ENCODE measurements at places on chromosomes 2 and 18. TPM values are rescaled to one million over a fixed set of nuclear protein-coding genes. Genes with fewer than 3 reads are reported as not detected.

The NGEF gene
- not detected for total RNA-seq

The FBXO11 gene
- total RNA-seq = 58.1 TPM

The CMPK2 gene
- total RNA-seq = 47.0 TPM

The POMC gene
- 3.0 TPM for total RNA-seq

The ZNF804A gene
- not detected for total RNA-seq

The NT5C1B gene
- not detected for total RNA-seq

The TUBA4B gene
- not detected for total RNA-seq

The ASPRV1 gene
- 1.3 TPM for total RNA-seq

The YES1 gene
- total RNA-seq = 11.6 TPM

The IL1A gene
- total RNA-seq = 0.73 TPM

The TUBB8B gene
- not detected for total RNA-seq

The UGT1A6 gene
- total RNA-seq = not detected

The DHRS9 gene
- not detected for total RNA-seq

The CDH2 gene
- total RNA-seq = 0.05 TPM

The ZC3H6 gene
- 9.2 TPM for total RNA-seq

The TET3 gene
- total RNA-seq = 20.2 TPM

The B4GALT6 gene
- 2.1 TPM for total RNA-seq

The THOC1 gene
- 60.1 TPM for total RNA-seq

The CD8B2 gene
- total RNA-seq = not detected
